Smooth muscle cell of bladder (primary cell): ENCODE measurements at places on chromosomes 3 and 15. TPM values are rescaled to one million over a fixed set of nuclear protein-coding genes. Genes with fewer than 3 reads are reported as not detected.

PIERCE2 gene
- total RNA-seq, result 1.7 and 1.8 TPM in 2 replicates

ARPP21 gene
- total RNA-seq, result not detected in 2 replicates

TERC gene
- total RNA-seq, result 37.7 and 59.6 TPM in 2 replicates

FSIP1 gene
- 1.7 and 4.4 TPM in 2 replicates for total RNA-seq

KCNMB2 gene
- not detected in 2 replicates for total RNA-seq

HRH1 gene
- total RNA-seq, result 29.0 and 37.0 TPM in 2 replicates

OR5K4 gene
- not detected in 2 replicates for total RNA-seq

PLCL2 gene
- 5.7 and 7.4 TPM in 2 replicates for total RNA-seq

AGBL1 gene
- not detected in 2 replicates for total RNA-seq

GOLGA8J gene
- total RNA-seq, result not detected in 2 replicates

ULK4 gene
- 7.8 and 12.8 TPM in 2 replicates for total RNA-seq

AGTR1 gene
- total RNA-seq, result 1.3 and 2.9 TPM in 2 replicates

FRG2C gene
- not detected in 2 replicates for total RNA-seq

AADACL2 gene
- total RNA-seq, result not detected in 2 replicates

DHX36 gene
- total RNA-seq, result 27.1 and 31.7 TPM in 2 replicates

LTF gene
- 0.14 TPM in 1 of 2 replicates, not detected in the other for total RNA-seq

PLEKHO2 gene
- total RNA-seq, result 28.0 and 30.4 TPM in 2 replicates

ACTRT3 gene
- 3.7 and 4.4 TPM in 2 replicates for total RNA-seq

CDHR4 gene
- total RNA-seq, result under 0.01 and 0.14 TPM in 2 replicates

ZPLD1 gene
- 0.28 TPM in 2 replicates for total RNA-seq

THSD4 gene
- 28.0 and 33.8 TPM in 2 replicates for total RNA-seq

TNFAIP8L3 gene
- total RNA-seq, result 10.0 and 14.2 TPM in 2 replicates
